Activated T-cell treated with anti-CD3 and anti-CD28 coated beads, Interleukin-2, amount 50 U/mL, for 24 hours (primary cell): ENCODE measurements at places on chromosomes 3 and 15.

DNA sequence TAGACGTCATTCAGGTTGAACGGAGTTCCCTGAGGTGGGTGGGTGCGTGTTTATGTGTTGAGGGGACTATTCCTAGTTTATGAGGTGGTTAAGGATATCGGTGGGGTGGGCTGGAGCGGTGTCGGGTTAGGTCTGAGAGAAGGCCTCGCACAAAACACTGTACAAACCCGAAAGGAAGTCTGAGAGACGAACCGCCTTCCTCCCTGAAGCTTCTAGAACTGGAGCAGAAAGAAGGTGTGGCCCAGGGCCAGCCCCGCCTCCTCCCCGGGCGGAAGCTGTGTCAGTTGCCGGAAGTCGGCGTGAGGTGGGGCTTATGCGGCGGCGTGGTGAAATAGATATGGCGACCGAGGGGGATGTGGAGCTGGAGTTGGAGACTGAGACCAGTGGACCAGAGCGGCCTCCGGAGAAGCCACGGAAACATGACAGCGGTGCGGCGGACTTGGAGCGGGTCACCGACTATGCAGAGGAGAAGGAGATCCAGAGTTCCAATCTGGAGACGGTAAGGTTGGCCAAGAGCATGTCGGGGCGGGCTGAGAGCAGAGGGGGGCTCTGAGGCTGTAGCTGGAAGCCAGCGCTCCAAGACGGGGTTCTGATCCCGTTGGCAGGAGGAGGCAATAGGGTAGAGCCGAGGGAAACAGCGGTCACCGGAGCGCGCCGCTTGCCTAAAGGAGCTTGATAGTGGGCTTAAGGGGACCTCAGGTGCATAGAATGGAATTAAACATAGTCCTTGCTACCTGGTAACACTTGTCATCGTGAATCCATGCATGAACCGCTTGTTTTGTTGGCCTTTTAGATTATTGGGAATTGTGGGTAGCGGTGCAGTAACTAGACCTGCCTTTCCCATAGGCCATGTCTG, at the start of gene HYPK:
TSS of gene HYPK (plus strand) at position 314 of the 856 bp plus-strand sequence. CDS start at position 338, 24 bp downstream.
- DNase-seq, result peak; percentile 93

- peak; percentile 39 for DNase-seq
Measured at GRCh38 chr3:114155370-114155821, 23.5 kb downstream of the DRD3 start.

DNA sequence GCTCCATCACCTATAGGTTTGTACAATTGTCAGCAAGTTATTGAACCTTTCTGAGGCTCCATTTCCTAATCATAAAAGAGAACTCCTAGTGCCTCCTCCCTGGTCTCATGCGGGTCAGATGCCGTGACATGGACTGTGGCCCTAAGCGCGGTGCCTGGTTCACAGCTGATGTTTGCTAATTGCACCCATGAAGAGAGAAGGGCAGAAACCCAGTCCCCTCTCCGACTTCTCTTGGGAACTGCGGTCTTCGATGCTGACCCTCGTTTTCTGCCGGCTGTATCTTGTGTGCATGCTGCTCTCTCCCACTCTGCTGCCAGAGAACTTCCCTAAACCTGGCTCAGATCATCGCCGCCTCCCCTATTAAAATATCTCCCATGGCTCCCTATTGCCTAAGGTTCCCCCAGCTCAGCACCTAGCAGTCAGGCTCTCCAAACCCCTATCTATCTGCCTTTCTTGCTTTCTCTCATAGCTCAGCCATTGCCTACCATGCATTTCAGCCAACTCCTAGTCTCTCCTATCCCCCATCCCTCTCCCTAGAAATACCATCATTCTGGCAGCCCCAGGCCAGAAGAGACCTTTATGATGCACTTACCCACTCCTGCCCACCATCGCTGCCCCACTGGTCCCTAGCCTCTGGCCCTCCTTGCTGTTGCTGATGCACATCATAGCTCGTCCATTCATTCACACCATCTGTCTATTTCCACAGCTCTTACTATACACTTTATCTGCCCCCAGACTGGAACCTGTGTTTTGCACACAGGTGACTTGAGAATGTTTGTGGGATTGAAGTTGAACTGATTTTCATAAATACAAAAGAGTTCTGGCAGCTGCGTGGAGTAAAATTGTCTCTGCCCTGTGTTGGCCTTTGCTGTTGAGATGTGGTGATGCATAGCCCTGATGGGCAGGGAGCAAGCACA, 6.6 kb downstream of the ISG20 start:
- no peak for DNase-seq

DNA sequence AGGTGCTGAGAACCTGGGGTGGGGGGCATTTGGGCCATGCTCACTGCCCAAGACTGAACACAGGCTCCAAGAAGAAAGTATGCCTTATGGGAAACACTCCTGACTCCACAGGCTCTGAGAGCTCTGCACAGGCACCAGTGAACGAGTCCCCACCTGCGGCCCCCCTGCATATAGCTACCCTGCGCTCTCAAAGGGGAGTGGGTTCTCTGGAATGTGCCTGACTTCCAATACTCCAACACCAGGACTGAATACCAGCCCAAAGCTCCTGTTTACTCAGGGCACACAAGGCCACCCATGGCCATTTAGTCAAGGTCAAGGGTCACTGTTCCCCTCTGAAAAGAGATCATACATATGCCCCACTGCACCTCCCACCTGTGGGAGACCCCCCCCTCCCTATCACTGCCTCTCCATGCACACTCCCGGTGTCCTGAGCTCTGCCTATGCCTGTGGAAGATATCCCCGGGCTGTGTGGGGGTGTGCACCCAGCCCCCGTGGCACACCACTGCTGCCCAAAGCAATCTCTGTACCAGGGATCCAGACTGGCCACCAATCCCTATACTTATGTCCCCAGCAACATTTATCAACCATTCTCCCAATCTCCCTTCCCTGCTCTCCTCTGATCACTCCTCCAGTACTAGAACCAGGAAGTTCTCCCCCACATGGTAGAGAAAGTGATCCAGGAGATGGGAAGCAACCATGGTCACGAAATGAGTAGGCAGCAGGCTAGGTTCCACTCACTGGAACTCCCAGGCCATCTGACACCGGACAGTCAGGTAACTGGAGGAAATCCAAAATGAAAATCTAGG, 1.5 kb upstream of the PLXNB1 start:
- DNase-seq, result no peak

DNA sequence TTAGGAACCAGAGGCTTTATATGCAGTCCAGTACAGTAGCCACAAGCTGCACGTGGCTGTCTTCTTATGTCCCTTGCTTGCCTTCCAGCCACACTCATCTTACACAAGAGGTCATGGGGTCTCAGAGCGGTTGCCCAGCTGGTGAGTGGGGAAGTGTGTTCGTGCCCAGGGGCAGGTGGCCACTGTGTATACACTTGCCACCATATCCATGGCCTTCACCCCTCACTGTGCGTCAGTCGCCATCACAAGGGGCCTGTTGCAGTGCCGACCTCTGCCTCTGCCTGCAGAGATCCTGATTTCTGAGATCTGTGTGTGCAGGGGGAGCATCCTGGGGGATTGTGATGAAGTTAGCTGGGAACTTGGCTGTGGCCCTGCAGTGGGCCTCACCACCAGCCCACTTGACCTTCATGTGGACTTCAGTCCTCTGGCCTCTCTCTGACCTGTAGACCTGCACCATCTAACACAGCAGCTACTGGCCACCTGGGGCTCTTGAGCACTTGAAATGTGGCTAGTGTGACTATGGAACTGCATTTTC, 43.1 kb upstream of the SACM1L start:
- DNase-seq, result no peak

- no peak for DNase-seq
Measured at GRCh38 chr3:177935047-177935446, 601.2 kb upstream of the KCNMB2 start.

DNA sequence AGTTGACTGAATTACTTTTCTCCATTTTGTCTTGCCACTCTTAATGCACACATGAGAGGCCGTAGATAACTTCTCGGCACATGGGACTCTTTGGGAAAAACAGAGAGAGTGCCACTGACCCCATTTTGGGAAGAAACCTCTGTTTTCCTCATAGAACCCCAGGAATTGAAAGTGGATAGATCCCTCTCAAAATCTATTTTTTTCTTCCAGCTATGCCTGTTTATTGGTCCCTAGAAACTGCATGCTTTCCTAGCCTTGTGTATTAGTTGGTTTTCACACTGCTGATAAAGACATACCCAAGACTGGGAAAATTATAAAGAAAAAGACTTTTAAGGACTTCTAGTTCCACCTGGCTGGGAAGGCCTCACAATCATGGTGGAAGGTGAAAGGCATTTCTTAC, 23.7 kb upstream of the TMEM45A start:
- DNase-seq, result no peak

DNA sequence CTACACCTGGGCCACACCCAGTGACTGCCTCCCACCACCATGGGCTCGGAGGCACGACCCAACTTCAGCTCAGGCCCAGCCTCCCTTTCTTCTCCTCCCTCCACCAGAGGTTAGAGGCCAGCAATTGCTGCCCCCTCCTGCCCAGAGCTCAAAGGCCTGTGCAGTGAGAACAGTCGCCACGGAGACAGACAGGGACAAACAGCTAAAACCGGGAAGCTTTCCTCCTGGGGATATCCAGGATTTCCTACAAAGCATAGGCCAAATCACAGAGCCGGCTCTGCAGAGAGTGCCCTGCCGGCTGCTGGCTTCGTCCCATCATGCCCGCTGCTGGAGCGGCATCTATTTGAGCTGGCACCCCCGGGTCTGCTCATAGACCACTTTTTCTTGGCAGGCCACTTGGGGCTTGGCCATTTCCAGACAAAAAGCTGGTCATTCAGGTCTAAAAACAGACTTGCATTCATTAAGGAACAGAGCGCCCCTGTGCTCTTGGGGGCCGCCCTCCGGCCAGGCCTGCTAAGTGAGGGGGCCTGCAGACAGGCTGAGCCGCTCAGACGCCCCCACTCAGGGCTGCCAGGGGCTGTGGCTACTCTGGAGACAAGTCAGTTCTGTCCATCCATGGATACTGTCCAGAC, 17.5 kb downstream of the GRAMD2A start:
- no peak for DNase-seq

DNA sequence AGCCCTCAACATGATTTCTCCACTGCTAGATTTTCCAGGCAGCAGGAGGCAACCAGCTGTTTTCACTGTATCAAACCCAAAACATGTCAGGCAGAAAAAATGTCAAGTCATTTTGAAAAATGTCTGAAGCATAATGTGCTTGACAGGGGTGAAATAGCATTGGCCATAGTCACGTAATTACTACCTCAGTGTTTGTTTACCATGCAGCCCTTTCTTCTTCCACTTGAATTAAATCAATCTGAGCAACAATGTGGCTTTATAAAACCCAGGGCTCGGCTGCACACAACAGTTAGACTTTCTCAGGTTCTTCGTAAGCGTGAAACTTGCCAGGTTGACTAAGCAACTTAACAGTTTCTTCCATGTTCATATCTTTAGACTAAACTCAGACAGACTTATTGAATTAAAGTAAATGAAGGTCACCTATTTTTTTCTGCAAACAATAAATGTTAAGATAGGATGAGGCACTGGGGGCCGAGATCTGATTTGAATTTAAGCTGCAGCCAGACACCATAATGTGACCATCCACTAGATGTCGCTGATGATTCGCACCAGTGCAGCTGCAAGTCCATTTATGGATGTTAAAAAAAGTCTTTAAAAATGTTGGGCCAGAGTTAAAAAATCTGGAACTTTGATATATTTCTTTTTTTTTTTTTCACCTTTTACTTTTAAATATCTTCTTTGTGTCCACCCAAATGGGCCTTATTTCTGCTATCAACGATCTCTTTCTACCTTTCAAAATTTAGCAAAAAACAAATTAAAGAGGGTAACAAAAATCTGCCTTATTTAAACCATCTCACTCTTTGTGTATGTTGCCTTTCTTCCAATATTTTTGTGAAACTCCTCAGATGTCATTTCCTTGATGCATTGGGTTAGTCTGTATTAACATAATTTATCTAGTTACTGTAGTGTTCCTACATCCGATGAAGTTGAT, 305.9 kb downstream of the CACNA2D3 start:
- peak; percentile 32 for DNase-seq

- DNase-seq, result no peak
Measured at GRCh38 chr3:108296239-108296638, at the start of gene HHLA2. Gene HHLA2, plus strand, starts transcription at chr3:108296548. Its CDS starts 55,266 bp downstream, at chr3:108351814.

DNA sequence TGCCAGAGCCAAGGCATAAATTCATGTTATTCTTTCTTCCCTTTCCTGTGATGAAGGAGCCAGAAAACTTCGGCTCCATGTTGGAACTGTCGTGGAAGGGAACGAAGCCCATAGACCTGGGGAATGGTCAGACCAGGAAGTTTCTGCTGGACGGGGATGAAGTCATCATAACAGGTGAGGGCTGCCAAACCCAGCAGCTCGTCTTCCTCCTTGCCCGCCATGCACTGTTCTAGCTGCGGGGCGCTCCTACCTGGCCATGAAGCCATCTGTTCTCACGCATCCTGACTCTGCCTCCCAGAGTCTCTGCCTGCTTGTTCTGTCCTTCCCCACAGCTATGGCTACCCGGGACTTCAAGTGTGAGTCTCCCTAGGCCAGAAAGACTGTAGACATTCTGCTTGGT, 28.2 kb downstream of the FAH start:
- DNase-seq, result no peak

DNA sequence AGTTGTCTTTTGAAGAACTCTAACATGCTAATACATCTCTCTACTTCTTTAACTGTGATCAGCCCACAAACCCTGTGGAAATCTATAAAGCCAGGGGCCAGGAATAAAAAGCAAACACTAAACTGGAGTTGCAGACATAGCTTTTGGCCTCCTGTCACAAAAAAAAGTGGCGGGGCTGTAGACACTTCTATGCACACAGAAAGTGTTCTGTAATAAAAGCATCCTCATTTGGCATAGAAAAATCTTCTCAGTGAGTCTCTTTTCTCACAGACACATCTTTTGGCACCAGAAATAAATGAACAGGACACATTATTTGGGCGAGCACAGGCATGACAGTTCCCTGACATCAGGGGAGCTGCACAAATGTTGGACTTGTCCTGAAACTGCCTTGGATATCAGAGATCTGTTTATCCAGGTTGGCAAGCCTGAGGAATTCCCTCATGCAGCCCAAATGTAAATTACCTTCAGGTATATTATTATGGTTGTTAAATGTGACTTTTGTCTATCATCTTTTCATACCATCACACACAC, 355.4 kb downstream of the FGF12 start:
- no peak for DNase-seq

DNA sequence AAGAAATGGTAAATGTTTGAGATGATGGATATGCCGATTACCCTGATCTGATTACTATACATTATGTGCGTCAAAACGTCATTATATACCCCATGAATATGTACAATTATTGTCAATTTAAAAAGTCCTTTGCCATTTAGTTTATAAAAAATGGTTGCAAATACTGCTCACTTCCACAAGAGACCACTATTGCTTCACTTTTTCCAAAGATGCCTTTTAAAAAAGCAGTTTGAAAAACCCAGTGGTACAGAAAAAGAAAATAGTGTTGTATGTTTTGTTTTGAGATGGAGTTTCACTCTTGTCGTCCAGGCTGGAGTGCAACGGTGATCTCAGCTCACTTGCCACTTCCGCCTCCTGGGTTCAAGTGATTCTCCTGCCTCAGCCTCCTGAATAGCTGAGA, 39.3 kb downstream of the EDEM1 start:
- DNase-seq, result no peak

- DNase-seq, result no peak
Measured at GRCh38 chr3:149507491-149508324, 33.2 kb downstream of the TM4SF4 start.

DNA sequence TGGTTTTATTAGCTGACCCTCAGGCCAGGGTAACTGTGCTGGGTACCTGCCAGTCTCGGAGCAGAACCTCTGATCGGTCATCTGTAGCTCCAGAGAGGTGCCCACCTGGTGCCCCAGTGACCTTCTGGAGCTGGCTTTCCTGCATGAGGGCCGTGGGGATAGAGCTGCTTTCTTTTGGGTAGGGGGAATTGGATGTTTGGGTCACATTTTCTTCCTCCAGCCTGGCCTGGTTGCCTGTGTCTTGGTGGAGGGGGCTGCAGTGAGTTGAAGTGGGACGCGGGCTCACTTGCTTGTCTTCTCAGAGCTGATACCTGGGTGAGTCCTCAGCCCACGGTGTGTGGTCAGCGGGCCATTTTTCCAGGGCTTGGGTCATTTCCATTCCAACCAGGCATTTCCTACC, 2.6 kb downstream of the ZNF710 start:
- no peak for DNase-seq
